HuH-7 (cell line): ENCODE measurements at places on chromosomes 6 and 20.

DNA sequence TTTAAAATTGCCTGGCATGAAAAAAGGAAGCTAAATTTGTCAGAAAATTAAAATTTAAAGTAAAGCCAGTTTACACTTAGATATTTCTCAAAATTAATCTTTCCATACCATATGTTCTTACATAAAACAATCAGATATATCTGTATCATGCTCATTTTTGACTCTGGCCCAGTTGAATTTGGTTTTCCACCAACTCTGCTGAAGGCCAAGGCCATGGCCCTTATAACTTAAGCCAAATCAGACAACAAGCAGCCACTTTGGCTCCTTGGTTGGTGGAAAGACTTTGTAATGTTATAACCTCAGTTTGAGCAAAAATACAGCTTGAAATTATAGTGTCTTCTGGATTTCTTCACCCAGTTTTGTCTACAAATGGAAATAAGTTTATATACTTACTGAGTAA lies 97.3 kb downstream of the CENPW start:
- no peak for DNase-seq

GRCh38 chr6:128135325-128135724 lies 234.5 kb upstream of the THEMIS start:
- no peak for DNase-seq

- DNase-seq = peak; percentile 36
These were observed 89.5 kb upstream of the SIM1 start for GRCh38 chr6:100554228-100554627.

DNA sequence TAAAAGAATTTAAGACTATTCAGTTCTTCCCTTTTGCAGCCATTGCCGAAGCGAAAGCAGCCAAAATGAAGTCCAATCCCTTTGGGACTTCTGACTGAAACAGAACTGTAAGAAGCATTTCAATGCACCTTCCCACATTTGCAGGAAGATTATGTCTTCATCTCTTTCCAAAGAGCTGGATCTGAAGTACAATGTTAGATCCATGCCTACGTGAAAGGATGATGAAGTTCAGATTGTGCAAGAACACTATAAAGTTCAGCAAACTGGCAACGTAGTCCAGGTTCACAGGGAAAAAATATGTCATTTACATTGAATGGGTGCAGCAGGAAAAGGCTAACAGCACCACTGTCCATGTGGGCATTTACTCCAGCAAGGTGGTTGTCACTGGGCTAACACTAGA lies 6.0 kb upstream of the FILIP1 start:
- no peak for DNase-seq

DNA sequence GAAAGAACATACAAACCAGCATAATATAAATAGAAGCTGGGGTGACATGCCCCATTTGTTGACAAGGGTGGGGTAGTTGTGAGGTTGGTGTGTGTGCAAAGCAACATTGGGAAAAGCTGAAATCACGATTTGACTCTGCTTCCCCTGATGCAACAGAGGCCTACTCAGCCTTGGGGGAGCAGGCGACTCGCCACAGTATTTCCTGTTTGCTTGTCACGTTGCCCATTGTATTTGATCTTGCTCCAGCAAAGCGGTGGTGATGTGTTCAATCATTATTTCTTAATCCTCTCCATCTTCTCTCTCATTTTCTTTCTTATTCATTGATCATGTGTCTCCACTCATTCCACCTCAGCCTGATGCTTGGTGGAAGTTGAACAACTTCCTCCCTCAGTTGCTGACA lies 165.8 kb upstream of the CITED2 start:
- no peak for DNase-seq

GRCh38 chr6:109094416-109095035 lies at the start of gene SESN1:
Gene SESN1 (minus strand): TSS chr6:109094846. CDS start chr6:109094073, 773 bp downstream.
- DNase-seq = peak; percentile 92

- peak; percentile 90 for DNase-seq
These were observed at the start of gene TEAD3 for GRCh38 chr6:35496841-35497570. Gene TEAD3 (minus strand): TSS chr6:35497079.

DNA sequence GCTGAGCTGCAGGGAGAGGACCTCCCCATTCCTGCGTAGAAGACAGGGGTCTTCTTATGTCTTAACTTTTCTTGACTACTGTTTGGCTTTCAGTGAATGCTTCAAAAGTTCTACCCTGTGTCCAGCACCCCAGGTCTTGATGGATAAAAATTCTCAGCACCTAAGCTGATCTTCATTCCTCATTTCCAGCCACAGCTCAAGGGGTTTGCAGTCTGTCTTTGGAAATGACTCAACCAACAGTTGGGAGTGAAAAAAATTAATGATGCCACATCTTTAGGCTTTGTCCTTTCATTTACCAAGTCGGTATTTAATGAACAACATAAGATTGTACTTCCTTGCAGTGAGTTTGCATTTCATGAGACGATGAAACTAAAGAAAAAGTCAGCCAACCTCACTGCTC lies 40.3 kb downstream of the PRDM1 start:
- no peak for DNase-seq

- no peak for DNase-seq
These were observed 378.0 kb upstream of the FLRT3 start for GRCh38 chr20:14715400-14715799.

- DNase-seq = no peak
These were observed 207.3 kb downstream of the OTOR start for GRCh38 chr20:16955462-16955861.

- DNase-seq = no peak
These were observed 41.0 kb downstream of the TMEM242 start for GRCh38 chr6:157282284-157282683.

DNA sequence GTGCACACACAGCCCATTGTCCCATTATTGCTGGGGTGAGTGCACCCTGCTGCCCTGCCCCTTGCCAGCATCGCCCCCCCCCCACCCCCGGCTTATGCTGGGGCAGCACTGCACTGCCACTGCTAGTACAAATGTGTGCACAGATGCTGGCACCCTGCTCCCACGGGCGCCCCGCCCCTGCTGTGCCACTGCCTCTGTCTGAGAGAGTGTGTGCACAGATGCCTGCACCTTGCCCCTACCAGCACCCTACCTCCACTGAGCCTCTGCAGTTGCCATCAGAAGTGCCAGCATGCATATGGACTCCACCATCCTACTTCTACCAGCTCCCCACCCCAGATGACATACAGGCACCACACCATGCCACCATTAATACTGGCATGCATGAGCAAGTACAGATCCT lies 454.6 kb upstream of the KHDRBS2 start:
- no peak for DNase-seq

- DNase-seq = no peak
These were observed 1.1 kb upstream of the STK38 start for GRCh38 chr6:36548401-36548743.

DNA sequence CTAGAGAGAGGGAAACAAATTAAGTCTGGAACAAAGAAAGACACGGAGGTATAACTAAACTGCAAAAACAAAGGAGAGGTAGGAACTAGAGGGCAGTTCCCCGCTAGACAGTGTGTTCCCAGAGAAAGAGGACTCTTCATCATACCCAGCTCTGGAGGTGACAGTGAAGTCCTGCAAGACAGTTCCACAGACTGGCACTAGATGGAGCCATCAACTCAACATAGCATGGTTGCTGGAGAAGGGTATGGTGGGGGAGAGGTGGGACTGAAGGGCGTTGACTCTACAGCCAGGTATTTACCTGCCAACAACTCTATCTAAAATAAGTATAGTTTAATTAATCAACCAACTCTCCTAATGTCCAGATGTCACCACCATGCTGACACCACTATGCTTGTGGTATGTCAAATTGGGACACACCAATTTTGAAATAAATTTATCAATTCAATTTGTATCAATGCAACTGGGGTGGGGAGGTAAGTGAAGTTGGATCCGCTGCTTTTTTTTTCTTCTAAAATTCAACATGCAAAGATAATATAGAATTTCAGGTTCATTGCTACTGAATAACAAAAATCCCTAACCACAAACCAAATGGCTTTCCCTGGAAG lies 9.7 kb downstream of the BACH2 start:
- peak; percentile 52 for DNase-seq

DNA sequence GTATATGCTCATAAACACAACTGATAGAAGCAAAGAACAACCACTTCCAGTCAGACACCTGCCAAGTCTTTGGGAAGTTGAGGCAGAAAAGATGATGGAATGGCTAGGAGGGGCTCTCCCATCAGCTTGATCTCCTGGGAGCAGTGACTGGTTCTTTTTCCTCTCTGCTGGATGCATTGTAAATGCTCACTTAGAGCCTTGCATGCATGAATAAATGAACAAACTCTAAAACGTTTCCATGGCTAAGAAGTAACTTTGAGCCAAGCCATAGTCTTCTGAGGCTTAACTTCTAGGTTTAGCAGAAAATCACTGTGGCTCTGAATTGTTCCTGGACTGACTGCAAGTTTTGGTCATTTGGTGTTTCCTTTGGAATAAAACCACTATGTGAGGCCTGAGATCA lies 166.4 kb upstream of the CITED2 start:
- no peak for DNase-seq

DNA sequence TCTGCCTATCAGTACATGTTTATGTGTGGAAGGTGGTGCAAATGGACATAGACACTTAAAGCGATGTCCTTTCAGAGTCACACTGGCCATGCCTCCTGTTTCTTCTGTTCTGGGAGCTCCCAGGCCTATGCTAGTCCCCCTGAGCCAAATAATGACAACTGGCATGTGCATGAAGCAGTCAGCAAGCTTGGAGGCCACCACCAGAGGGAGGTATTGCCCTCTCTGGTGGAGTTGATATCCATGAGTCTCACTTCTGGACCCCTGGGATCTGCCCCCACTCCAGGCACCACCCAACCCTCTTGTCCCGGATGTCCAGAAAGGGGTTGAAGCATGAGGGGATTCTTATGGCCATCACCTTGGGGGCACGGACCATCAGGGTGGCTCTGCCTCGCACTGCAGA lies 172.2 kb downstream of the AIG1 start:
- DNase-seq = peak; percentile 68

DNA sequence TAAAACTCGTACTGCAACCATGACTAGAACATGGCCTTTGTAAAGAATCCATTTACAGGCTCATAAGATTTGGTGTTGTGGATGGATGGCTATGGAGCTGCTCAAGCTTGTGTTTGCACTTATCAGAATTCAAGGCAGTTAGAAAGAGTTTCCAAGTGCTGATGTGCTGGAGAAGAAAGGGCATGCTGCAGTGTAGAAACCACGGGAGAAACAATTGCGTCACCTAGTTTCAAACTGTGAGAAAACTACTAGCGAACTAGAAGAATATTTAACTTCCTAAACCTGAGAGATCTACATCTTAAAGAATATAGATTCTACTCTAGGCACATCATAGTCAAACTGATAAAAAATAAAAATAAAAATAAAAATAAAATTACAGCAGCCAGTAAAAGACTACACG lies 116.2 kb downstream of the SGK1 start:
- no peak for DNase-seq

- DNase-seq = no peak
These were observed 88.6 kb downstream of the PPP1R14C start for GRCh38 chr6:150231525-150231850.

DNA sequence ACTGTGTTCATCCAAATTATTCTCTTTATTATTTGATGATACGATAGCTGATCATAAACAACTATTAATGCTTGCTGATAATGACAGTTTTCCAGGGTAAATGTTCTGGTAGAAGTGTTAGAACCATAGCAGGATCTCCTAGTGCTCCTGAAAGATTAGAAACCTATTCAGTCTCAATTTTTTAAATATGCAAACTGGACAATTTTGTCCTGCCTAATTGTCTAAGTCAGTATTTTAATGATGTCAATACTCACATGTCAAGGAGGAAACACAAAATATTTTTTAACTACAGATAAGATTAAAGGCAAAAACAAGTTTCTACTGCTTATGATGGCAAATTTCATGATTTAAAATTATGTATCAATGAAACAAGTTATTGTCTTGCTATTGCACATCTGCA lies 233.9 kb downstream of the RFPL4B start:
- no peak for DNase-seq

DNA sequence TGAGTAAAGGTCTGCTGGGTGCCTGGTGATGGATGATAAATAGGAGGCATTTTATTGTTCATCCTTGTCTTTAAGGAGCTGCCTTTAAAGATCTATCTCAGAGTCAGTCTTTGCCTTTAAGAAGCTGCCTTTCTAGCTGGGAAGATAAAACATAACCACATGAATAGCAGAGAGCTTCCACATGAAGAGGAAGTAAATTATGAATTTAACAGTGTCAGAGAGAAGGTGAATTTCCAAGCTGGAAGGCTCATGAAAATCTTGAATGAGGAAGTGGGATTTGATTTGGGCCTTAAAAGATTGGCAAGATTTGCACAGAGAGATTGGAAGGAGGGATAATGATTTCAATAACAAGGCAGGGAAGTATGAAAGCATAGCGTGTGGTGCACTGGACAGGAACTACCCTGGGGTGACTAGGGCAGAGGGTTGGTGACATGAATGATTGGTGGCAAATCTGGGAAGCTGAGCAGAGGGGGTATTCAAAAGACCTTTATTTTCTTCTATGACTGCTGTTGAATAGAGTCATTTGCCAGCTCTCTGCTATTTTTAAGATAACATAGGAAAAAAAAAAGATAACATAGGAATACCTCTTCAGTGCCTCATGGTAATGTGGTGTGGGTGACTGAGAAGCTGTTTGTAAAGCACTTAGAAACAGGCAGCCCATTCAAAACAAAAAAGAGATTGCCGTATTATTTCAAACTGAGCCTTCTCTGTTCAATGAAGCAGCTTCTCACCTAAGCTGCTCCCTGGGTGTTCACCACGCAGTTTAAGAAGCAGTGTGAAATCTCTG lies 591.6 kb downstream of the PKHD1 start:
- no peak for DNase-seq

GRCh38 chr20:46558511-46558959 lies 8.1 kb upstream of the OCSTAMP start:
- DNase-seq = no peak

GRCh38 chr6:42450477-42451332 lies 1.0 kb downstream of the TRERF1 start:
- no peak for DNase-seq

DNA sequence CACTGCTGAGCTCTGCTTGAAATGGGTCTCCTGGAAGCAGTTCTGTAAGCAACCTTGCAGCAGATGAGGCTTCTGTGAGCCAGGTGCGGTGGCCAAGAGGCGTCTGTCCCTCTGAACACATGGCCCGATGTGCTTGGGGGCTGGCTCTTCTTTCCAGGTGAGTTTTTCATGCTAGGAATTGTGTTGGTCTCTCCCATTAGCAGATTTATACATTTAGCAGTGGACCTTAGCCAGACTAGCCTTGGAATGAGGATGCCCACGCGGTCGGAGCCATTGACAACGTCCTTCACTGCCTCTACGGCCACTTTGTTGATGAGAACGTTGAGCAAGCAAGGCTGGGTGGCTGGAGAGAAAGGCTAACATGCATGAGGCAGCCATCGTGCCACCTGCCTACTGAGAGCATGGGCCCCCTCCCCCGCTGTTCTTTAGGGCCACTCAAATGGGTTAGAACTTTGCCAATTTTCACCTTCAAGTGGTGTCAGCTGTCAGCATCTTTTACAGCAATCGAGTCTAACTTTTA lies 33.5 kb downstream of the ERMARD start:
- DNase-seq = no peak

DNA sequence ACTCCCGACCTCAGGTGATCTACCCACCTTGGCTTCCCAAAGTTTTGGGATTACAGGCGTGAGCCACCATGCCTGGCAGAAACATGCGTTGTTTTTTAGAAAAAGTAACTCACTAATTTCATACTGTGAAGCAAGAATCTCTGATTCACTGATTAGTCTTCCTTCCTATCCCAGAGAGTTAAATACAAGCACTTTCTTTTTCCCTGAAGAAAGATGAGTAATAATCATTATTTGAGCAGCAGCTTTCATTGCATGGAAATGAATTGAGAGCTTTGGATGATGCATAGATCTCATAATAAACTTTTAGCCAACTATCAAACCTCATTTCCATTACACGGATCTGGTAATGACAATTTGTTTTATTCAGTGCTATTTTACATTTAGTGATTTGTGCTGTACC lies 892.5 kb upstream of the EYS start:
- DNase-seq = no peak

- no peak for DNase-seq
These were observed 9.6 kb downstream of the MOXD1 start for GRCh38 chr6:132391391-132392269.
